ENCODE measurements at places on chromosomes 3 and 15. TPM values are rescaled to one million over a fixed set of nuclear protein-coding genes. Genes with fewer than 3 reads are reported as not detected.

DNA sequence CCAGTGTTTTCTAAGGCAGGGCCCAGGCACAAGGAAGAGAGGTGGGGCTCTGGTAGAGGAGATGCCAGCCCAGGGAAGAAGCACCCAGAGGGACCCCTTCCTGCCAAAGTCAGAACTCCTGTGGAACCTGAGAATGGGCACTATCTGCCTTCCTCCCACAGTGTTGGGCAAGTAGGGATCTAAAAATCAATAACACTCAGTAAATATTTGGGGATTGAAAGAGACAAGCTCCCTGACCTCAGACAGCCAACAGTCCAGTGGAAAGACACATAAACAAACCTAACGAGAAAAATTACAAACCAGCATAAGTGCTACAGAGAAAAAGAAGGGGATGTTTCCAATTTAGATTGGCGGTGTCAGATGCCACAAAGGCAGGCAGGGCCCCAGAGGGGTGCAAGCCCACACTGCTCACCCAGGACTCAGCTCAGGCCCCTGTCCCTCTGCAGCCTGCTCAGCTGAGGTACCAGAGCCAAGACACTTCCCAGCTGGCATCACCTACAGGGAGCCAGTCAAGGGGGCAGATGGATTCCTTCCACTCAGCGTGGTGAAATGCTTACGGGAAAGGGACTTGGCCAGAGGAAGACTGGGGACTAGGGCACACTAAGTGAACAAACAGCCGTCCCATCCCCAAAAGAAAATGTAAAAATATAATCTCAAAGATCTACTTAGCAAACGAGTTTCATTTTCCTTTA is 15.9 kb downstream of the ADCY5 start:
- no peak for DNase-seq
- H3K4me3 ChIP-seq = no peak overlapping the region
- peak overlapping the region; percentile 66 for H3K27ac ChIP-seq
- peaks cover 70% of the 10 kb centered on the region for H3K4me1 ChIP-seq

DNA sequence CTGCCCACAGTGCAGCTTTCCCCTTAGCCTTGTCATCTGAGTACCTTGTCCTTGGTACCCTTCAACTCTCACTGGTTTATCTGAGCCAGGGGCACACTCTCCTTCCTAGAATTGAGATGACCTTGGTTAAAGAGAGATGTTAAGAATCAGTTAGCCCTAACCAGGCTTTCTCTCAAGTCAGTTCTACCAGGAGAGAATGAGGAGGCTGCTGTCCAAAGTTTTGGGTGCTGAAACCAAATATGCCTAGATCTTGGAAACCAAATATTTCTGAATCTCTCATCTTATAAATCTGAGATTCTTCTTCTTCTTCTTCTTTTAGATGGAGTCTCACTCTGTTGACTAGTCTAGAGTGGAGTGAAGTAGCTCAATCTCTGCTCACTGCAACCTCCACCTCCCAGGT is 12.0 kb upstream of the CTXND1 start:
- no peaks in the 10 kb centered on the region for H3K27me3 ChIP-seq
- H3K4me3 ChIP-seq = no peak overlapping the region
- no peaks in the 10 kb centered on the region for H3K4me1 ChIP-seq
- H3K36me3 ChIP-seq = no peaks in the 10 kb centered on the region
- no peak overlapping the region for H3K27ac ChIP-seq
- DNase-seq = no peak

Gene GHRL
- not detected for total RNA-seq

- H3K27ac ChIP-seq = no peak overlapping the region
- DNase-seq = no peak
- H3K4me1 ChIP-seq = no peaks in the 10 kb centered on the region
- no peak overlapping the region for H3K4me3 ChIP-seq
- H3K27me3 ChIP-seq = no peaks in the 10 kb centered on the region
Observed at GRCh38 chr3:29057326-29057725, 223.5 kb upstream of the RBMS3 start.

Gene RARB
- total RNA-seq = 15.2 TPM

DNA sequence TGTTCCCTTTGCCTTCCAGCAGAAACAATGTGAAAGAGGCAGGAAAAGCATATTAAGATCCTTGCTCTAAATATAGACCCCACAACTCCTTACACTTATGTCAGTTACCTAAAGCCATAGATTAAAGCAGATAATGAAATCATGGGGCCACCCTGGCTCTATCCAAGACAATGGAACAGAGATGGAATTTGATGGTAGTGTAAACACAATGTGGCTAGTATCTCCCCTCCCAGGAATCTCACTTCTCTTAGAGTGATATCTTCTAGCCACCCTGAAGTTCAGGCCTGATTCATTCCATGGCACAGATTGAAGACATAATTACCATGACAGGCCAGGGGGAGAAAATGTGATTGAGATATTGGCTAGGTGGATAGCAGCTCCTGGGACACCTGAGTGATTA is 32.6 kb downstream of the GALNT15 start:
- no peaks in the 10 kb centered on the region for H3K4me1 ChIP-seq
- peaks cover 57% of the 10 kb centered on the region for H3K36me3 ChIP-seq
- no peaks in the 10 kb centered on the region for H3K27me3 ChIP-seq
- DNase-seq = no peak
- no peak overlapping the region for H3K27ac ChIP-seq

Gene CLDN18
- total RNA-seq = 21.0 TPM

DNA sequence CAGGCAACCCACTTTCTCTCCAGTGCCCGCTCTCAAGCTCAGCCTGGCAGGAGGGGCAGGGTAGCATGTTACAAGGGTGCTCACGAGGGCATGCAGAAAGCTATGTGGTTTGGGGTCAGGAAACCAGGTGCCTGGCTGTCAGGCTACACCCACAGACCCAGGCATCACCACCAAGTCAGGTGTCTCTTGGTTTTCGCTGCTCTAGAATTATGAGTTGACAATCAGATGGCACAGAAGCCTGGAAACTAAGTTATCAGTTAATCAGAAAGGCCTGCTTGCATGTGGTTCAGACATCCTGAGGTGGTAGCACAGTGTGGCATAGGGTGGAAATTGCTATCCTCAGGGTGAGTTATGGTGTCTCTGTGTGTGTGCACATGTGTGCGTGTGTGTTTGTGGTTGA is 16.2 kb upstream of the CCR9 start:
- no peaks in the 10 kb centered on the region for H3K27me3 ChIP-seq
- no peak for DNase-seq
- H3K27ac ChIP-seq = no peak overlapping the region
- no peak overlapping the region for H3K4me3 ChIP-seq
- no peaks in the 10 kb centered on the region for H3K36me3 ChIP-seq

Gene HYAL1
- total RNA-seq = 40.8 TPM

GRCh38 chr15:66043264-66043663 is 174.0 kb downstream of the RAB11A start:
- no peak for DNase-seq
- H3K36me3 ChIP-seq = no peaks in the 10 kb centered on the region
- H3K4me3 ChIP-seq = no peak overlapping the region
- no peaks in the 10 kb centered on the region for H3K4me1 ChIP-seq
- H3K27ac ChIP-seq = no peak overlapping the region

- no peaks in the 10 kb centered on the region for H3K4me1 ChIP-seq
- DNase-seq = no peak
- no peaks in the 10 kb centered on the region for H3K27me3 ChIP-seq
- H3K27ac ChIP-seq = peak overlapping the region; percentile 61
- no peaks in the 10 kb centered on the region for H3K36me3 ChIP-seq
Observed at GRCh38 chr3:111904376-111905241, 45.5 kb downstream of the PHLDB2 start.

DNA sequence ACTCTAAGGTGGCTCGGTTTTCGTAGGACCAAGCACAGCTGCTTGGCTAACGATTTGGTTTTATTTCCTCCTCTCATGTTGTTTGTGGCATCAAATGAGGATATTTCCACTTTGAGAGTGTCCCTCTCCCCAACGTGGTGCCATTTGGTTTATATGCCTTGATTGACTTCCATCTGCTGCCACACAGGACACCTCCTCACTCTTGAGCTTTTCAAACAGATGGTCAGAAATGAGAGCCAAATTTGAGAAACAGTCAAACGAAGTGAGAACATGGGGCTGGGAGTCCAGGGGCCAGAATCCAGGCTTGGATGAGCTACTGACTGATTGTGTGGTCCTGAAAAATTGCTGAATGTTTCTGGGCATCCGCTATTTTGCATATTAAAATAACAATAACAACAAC is 43.5 kb downstream of the CEMIP start:
- no peaks in the 10 kb centered on the region for H3K27me3 ChIP-seq
- no peaks in the 10 kb centered on the region for H3K36me3 ChIP-seq
- DNase-seq = no peak

DNA sequence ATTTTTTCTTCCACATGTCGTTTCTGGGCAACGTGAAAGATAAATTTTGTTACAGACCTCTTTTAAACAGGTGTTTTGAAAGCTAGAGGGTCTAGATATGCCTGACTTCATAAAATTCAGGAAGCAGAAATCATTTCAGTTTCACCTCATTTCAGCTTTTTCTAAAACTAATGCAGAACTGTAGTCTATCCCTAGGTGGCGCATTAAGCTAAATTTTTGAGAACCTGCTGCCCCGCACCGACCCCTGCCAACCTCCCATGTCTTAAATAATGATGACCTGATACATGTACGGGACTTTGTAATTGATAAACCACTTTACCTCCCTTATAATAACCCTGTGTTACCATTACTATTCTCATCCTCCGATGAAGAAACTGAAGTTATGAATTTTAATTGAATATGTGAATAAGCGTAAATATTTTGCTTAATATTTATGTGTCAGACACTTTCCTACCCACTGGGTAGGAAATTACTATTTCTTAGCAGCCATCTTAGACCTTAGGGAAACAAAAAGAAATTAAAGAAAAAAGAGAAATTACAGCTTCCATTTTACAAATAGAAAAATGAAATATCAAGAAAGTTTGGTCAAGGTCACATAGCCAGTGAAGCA is 78.7 kb upstream of the GCNT3 start:
- H3K4me1 ChIP-seq = no peaks in the 10 kb centered on the region
- DNase-seq = no peak
- no peak overlapping the region for H3K27ac ChIP-seq

- H3K36me3 ChIP-seq = no peaks in the 10 kb centered on the region
- H3K4me3 ChIP-seq = no peak overlapping the region
- H3K27me3 ChIP-seq = no peaks in the 10 kb centered on the region
- DNase-seq = no peak
- H3K4me1 ChIP-seq = no peaks in the 10 kb centered on the region
Observed at GRCh38 chr3:67048067-67048714, 50.1 kb downstream of the KBTBD8 start.

DNA sequence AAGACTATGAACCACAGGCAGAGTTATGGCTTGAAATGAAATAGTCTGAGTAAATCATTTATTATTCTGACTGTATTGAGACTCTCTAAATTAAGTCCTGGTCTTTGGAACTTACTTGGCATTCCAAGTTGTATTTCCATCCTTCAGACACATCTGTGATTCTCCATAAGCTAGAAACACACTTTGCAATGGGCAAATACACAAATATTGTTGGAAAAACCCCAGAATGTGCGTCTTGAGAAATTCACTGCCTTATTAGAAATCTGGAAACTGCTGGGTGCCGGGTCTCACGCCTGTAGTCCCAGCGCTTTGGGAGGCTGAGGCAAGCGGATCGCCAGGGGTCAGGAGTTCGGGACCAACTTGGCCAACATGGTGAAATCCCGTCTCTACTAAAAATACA is 87.8 kb downstream of the WWTR1 start:
- no peak overlapping the region for H3K4me3 ChIP-seq
- H3K36me3 ChIP-seq = no peaks in the 10 kb centered on the region
- H3K27me3 ChIP-seq = no peaks in the 10 kb centered on the region
- no peak for DNase-seq
- H3K27ac ChIP-seq = no peak overlapping the region
- H3K4me1 ChIP-seq = peaks cover 50% of the 10 kb centered on the region

DNA sequence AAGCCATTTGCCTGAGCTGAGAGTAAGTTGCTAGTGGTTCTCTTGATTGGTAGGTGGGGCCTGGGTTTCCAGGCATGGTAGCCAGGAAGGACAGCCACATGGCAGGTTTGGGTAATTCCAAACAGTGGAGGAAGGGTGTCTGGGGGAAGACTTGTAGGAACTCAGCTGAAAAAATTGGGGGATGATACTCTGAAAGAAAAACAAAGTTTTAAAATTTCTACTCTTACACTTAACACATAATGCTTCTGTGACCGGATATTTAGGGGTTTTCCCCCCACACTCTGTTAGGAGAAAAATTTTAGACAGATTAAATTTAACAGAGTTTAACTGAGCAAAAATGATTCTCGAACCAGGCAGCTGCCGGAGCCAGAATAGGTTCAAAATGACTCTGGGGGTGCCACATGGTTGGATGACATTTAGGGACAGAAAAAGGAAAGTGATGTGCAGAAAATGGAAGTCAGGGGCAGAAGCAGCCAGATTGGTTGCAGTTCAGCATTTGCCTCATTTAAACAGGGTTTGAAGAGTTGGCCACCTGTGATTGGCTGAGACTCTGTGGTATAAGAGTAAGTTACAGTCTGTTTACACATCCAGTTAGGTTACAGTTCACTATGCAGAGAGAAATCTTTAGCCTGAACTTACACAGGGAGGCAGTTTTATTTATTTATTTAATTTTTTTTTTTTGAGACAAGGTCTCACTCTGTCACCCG is 8.1 kb downstream of the B2M start:
- peaks cover 25% of the 10 kb centered on the region for H3K4me1 ChIP-seq
- DNase-seq = no peak

DNA sequence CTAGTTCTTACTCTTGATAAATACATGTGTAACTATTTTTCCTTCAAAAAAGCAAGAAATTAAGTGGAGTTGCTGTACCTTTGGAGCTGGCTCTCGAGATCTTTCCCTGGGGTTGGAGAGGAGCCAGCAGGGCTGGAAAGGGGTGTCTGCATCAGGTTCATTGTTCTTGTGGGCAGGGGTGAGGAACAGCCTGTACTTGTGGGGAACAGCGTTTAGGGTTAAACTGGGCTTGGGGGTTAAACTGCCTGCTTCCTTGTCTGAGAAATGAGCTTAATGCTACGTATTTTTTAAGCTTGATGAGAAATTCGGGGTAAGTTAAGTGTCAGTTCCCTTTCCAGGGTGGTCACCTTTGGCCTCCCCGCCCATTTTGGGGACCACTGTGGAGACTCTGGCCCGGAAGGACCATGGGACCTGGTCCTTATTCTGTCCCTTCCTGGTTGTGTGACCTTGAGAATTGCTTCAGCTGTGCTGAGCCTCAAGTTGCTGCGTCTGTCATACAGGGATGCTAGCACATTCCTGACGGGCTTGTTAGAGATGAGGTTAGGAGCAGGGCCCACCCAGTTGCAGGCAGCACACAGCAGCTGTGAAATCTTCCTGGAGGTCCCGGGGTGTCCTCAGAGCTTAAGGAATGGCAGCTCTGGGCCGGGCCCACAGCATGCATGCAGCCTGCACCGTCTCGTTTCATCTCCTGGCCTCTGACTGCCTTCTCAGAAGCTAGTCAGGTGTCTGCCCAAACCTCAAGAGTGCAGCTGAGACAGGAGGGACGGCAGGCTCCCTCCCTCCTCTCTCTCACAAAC is 11.6 kb downstream of the H1-8 start:
- peaks cover 72% of the 10 kb centered on the region for H3K4me1 ChIP-seq
- no peak for DNase-seq
- peaks cover 34% of the 10 kb centered on the region for H3K36me3 ChIP-seq

GRCh38 chr15:70250208-70251201 is 152.8 kb upstream of the TLE3 start:
- H3K36me3 ChIP-seq = no peaks in the 10 kb centered on the region
- H3K27ac ChIP-seq = no peak overlapping the region
- DNase-seq = no peak

Gene TMEM212
- total RNA-seq = not detected

All from right atrium auricular region (tissue), 2 donors.